ENCODE measurements at places on chromosomes 2 and 18.

DNA sequence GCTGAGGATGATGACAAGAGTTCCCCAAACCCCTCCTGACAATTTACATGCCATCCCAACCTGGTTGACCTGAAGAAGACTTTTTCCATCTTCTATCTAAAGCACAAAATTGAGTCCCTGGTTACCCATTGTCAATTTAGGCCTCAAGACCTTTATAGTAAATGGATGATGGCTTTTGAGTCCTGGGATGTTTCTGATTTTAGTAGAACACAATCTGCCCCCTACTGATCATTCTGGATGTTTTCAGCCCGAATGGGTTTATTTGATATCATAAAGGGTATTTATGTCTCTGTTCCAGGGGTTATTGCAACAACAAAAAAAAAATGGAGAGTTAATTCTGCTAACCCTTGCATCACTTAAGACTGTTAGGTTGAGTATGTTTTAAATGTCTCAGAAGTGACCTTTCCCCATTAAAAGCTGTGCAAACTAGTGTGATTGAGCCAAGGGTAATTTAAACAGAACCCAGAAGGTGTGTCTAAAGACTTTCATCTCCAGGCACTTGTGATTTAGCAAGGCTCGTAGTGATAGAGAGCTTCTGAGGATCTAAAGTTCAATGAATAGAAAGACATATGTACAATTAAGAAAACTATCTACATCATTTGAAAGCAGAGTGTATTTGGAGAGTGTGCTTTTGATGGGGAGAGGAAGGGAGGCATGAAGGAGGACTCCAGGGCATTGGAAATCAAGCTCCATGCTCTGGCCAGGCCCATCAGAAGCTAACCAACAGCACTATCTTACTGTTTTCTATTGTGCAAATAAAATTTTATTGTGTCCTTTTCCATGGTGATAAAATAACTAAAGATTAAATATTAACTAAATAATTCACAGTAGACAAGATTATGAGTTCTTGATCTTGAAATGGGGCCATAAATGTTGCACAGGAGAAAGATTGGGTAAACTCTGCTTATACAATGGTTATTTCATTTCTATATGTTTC is 96.6 kb upstream of the NOSTRIN start:
- no peak for DNase-seq

GRCh38 chr2:12602661-12603060 is 114.1 kb upstream of the TRIB2 start:
- DNase-seq, result no peak

DNA sequence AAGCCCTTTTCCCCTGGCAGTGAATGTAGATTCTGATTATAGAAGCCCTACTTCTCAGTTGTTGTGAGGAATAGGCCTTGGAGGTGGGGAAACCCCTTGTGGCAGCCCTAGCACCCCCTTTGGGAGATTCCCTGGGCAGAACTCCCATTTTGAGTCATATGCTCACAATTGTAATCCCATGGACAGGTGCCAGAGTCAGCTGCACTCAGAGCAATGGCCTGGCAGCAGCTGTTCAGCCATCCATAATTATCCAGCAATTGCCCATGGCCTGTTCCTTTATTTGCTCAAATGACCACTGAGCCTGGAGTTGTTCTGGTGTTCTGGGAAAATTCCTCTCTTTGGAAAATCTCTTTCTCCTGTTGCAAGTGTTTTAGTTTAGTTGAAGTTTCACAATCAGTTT is 71.7 kb downstream of the PTRHD1 start:
- DNase-seq, result no peak

DNA sequence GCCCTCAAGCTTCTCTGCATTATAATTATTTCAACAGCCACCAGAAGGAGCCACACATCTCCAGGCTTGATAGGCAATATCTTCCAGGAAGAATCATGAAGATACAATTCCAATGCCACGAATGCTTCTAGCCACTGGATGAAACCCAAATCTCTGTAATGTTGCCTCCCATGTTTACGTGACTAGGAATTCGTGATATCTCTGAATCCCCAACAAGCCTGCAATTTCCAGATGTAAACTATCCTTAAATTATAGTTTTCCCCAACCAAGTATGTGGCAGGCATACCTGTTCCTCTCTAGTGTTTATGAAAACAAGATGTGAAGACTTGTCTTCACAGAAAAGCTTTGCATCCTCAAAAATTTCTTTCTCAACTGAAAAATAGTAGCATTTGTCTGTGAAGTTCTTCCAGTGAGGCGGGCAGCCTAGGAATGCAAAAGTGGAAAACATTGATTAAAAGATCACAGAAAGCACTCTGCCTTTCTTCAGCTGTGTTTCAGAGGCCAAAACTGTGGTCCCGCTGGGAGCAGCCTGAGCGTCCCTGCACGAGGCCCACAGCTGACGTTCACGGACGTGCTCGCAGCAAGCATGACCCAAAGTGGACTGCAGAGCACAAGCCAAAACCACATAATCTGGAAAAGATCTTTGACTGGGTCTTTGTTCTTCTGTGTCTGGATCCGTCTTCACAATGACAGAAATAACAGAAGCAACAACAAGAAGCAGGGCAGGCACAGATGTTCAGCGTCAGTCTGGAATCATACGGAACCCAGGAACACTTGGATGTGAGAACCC is 65.1 kb upstream of the THOC1 start:
- DNase-seq, result no peak

GRCh38 chr2:155266583-155266982 is 568.1 kb downstream of the KCNJ3 start:
- DNase-seq, result no peak

DNA sequence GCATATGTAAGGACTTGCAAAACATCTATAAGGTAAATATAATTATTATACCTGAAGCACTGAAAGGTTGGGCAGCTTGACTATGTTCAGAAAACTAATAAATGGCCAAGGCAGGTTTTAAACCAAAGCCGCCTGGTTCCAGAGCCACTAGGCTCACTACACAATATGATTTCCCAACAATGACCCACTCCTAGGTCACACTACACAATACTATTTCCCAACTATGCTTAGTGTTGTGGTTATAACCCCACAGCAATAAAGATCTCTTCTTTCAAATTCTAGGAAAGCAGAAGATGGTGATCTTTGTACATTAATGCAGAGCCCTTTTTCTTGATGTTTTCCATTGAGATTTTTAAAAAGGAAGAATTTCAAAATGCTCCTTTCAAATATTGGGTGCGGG is 180.4 kb downstream of the CYRIA start:
- no peak for DNase-seq

DNA sequence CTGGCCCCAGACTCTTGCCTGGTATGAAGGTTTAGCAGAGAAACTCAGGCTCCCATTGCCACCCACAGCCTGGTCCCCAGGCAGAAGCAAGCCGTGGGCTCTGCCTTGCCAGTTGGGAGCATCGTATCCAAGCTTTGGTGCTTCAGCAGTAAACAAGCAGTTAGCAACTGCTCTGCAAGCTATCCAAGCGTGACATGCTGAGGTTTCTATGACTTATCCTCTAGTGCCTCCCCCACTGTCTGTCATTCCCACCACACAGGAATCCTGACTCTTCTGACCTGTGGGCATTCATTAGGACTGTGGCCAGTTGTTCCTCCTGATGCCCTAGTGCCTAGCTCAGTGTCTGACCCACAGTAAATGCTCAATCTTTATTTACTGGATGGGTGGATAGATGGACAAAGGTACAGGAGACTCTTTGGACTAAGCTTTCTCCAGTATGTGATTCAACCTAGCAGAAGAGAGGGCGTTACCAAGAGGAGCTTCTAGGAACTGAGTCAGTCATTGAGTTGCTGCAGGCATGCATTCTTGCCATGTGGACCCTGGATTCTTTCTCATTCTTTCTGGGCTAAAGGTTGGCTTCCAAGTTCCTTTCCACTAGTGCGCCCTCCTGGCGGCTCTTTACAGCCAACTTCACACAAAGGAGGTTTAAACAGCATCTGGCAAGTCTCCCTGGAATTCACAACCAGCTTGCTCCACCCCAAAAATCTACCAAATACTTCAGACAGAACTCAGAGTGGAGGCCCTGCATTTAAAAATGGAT is 40.6 kb upstream of the MRPL19 start:
- DNase-seq, result no peak

- no peak for DNase-seq
Observed at GRCh38 chr18:38312532-38312931, 746.9 kb upstream of the CELF4 start.

GRCh38 chr2:129058981-129059380 is 740.3 kb upstream of the HS6ST1 start:
- DNase-seq, result no peak

DNA sequence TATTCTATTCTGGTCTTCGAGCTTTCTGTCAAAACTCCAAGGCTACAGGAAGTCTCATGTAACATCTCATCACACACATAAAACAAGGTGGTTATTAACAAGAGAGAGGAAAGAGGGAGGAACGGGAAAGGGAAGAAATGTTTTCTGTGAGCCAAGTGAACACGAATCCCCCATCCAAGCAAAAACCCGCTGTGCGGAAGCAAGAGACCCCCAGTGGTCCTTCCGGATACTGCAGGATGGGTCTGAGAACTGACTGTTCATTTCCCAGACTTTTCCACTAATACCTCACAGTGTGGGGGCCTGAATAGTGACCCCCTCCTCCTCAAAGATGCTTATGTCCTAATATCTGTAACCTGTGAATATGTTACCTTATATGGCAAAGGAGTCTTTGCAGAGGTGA is 19.0 kb upstream of the DIPK1C start:
- no peak for DNase-seq

GRCh38 chr18:71327850-71328249 is 1039.0 kb downstream of the SOCS6 start:
- no peak for DNase-seq

DNA sequence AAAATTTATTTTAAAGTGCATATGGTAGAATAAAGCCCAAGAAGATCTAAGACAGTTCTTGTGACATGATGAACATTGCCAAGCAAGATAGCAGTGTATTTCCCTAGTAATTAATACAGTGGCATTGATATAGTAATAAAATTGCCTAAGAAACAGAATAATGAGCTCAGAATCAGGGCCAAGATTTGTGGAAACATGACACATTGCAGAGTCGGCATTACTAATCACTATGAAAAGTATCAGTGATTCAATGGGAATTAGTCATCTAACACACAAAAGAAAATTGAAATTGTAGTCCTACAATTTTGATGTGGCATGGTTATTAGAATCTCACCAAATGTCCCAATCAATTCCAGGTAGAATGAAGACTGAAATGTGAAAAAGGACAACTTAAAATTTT is 243.0 kb upstream of the CYRIA start:
- DNase-seq, result no peak

DNA sequence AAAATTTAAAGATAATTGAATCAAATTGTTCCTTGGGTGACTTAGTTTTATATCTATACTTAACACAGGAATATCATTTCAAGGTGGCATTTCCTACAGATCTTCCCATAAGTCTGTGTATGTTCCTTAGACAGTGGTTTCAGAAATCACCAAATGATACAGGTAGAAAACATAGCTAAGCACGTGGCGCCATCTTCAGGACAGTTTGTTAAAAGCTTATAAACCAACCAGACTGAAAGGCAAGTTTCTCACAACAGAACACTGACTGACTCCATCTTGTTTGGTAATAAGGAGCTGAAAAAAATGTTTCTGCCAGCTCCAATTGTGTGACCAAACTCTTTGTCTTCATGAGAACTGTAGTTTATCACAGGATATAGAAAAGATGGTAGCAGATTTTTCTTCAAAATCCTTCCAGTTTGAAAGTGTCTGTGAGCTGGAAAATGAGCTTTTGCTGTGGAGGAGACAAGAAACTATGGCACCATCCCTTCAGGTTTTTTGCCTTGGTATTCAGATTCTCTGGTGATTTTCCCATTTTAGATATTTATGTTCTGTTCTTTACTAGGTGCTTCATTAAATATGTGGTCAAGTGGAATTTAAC is 34.8 kb upstream of the NEUROD1 start:
- DNase-seq, result peak; percentile 71

GRCh38 chr2:234464291-234464645 is 32.6 kb downstream of the ARL4C start:
- no peak for DNase-seq

DNA sequence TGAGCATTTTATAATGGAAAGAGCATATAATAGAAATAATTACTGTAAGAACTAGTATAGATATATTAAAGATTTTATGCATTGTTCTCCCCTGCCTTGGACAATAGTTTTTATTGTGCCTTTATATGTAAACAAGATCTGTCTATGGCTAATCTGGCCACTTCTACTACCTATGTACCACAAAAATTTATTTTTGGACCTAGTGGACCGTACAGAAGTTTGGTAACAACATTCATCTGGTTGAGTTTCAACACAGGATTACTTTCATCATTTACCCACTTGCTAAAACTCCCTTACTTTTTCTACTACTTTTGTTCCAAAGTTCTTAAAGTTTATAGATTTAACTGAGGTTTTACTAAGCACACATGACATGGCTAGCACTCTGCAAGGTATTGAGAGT is 13.2 kb upstream of the MYOM1 start:
- no peak for DNase-seq

DNA sequence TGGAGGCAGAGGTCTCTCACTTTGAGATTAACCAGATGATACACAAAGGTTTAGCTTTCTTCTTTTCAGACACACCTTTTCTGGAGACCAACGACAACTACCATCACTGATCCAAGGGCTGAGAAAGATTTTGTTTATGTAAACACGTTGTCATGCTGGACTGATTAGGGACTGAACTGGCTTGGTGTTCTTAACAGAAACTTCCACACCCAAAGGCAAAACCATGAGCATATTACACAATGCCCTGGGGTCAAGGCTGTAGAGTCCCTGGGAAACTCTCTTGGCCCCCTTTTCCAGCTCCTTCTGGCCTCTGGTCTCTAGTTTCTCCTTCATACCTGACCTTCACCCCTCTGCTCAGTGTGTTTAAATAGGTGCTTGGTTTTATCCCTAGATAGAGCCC is 447.0 kb upstream of the TCF4 start:
- no peak for DNase-seq

DNA sequence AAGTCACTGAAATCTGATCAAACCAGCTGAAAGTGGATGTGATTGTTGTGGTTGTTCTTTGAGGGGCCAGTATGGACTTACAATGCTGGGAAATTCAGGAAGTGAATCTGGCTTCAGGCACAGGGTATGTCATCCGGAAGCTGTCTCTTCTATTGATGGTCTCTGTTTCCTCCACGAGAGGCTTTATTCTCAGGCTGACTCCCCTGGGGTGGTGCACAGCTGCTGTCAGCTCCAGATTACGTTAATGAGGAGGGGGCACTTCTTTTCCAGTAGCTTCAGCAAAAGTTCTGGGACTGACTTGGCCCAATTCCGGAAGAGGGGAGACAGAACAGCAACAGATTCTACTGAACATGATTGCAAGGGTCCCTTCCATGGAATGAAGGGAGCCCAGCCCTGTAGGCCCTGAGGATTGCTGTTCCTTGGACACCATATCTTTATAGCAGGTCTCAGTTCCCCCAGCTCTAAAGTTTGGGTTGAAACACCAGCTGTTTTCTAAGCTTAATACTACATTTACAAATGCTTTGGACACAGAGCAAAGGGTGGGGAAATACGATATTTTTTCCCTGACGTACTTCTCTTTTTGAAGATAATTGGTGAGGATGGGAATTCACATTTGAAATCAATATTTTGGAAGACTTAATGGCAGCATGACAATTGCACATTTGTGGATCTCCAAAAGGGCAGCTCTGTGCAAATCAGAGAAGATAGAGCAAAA is 400.9 kb downstream of the TSN start:
- DNase-seq, result no peak
